GM23248 (cell line): ENCODE measurements at places on chromosomes 6 and 20. TPM values are rescaled to one million over a fixed set of nuclear protein-coding genes. Genes with fewer than 3 reads are reported as not detected.

GRCh38 chr20:41255655-41256054, 61.9 kb downstream of the ZHX3 start:
- no peaks in the 10 kb centered on the region for H3K4me1 ChIP-seq
- no peak for DNase-seq
- no peaks in the 10 kb centered on the region for H3K36me3 ChIP-seq
- no peak overlapping the region for H3K27ac ChIP-seq

GRCh38 chr20:20993372-20993771, 112.8 kb downstream of the LINC00237 start:
- H3K4me3 ChIP-seq = no peak overlapping the region
- no peak for DNase-seq
- no peaks in the 10 kb centered on the region for H3K4me1 ChIP-seq

The NKX2-2 gene
- not detected in 2 replicates for total RNA-seq

DNA sequence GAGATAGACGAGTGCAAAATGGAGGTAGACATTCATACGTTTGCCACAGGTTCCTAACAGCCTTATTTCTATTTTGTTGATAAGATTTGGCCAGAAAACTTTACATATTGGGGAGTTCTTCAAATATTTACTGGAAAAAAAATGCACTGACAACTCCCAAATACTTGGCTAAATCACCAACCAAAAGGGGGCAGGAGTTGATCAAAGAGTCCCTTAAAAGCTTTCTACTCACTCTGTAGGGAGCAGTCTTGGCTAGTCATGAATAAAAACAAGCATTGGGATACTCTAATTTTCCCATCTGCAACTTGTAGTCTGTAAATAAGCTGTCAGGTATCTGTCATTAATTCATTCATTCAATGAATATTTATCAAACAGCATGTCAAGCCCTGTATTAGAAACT, 18.4 kb downstream of the TENT5A start:
- H3K27ac ChIP-seq = no peak overlapping the region
- H3K27me3 ChIP-seq = no peaks in the 10 kb centered on the region
- no peak for DNase-seq
- H3K36me3 ChIP-seq = no peaks in the 10 kb centered on the region
- H3K4me3 ChIP-seq = no peak overlapping the region

The EBF4 gene
- 0.76 TPM in 1 of 2 replicates, not detected in the other for total RNA-seq

- H3K36me3 ChIP-seq = no peaks in the 10 kb centered on the region
- DNase-seq = peak; percentile 96
- peak within 1 kb of the TSS; percentile 74 for H3K27ac ChIP-seq
- peak within 1 kb of the TSS; percentile 97 for H3K4me3 ChIP-seq
- H3K27me3 ChIP-seq = no peaks in the 10 kb centered on the region
Observed at GRCh38 chr20:14337400-14338171, at the start of gene FLRT3. Gene FLRT3 (minus strand): TSS chr20:14337612. CDS start chr20:14327506, 10,106 bp downstream.
